ENCODE measurements at places on chromosomes 6 and 20.

DNA sequence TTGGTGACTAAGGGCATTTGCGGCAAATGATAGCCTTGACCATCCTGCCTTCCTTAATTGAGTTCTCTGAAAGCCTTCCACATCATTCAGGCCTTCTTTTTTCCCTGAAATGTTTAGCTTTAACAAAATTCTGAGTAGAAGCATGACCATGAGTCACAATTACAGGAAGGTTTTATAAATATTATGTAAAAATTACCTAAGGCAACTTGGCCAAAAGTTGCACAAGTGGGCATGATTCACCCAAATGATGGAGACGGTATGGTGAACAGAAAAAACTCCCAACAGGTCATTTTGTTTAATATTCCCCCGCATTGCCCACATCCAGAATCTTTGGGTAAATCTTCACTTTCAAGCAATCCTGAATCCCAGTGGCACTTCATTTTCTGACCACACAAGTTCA lies 37.0 kb downstream of the MC3R start:
- no peak for DNase-seq

DNA sequence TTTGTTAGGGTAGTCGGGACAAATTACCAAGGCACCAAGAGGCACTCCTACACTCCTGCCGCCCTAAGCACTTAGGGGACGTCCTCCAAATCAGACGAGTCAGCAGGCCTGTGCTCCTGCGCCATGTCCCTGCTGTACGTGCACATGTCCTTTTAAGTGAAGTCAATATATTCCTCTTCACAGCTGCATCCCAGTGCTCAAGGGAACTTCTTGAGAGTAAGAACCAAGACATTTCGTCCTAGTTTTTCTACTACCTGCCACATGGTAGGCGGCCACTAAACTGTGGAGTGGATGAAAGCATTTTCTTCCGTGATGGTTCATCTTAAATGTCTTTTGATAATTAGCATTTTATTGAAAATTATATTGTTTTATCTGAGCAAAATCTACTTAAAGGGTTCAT lies 100.7 kb downstream of the RPP40 start:
- no peak for DNase-seq

DNA sequence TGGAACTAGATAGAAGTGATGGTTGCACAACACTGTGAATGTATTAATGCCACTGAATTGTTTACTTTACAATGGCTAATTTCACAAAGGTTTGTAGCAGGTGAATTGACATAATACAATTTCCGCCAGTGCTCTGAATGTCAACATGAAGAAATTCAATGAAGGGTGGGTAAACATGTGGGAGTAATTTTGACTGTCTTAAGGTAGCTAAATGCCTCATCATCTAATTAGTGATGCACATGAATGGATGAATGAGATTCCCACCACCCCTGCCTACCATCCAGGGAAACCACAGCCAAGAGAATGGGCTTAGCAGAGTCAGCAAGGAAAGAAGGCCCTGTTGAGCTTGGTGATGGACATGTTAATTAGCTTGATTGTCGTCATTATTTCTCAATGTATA lies 275.3 kb downstream of the ALDH8A1 start:
- no peak for DNase-seq

GRCh38 chr20:62269871-62270270 lies 31.6 kb downstream of the OSBPL2 start:
- no peak for DNase-seq

- DNase-seq: no peak
Observed at GRCh38 chr6:150866991-150867501, 1.5 kb downstream of the MTHFD1L start.

- no peak for DNase-seq
Observed at GRCh38 chr6:71289039-71289801, 609 bp downstream of the OGFRL1 start.

- no peak for DNase-seq
Observed at GRCh38 chr6:43125119-43125518, 46.0 kb upstream of the SRF start.

DNA sequence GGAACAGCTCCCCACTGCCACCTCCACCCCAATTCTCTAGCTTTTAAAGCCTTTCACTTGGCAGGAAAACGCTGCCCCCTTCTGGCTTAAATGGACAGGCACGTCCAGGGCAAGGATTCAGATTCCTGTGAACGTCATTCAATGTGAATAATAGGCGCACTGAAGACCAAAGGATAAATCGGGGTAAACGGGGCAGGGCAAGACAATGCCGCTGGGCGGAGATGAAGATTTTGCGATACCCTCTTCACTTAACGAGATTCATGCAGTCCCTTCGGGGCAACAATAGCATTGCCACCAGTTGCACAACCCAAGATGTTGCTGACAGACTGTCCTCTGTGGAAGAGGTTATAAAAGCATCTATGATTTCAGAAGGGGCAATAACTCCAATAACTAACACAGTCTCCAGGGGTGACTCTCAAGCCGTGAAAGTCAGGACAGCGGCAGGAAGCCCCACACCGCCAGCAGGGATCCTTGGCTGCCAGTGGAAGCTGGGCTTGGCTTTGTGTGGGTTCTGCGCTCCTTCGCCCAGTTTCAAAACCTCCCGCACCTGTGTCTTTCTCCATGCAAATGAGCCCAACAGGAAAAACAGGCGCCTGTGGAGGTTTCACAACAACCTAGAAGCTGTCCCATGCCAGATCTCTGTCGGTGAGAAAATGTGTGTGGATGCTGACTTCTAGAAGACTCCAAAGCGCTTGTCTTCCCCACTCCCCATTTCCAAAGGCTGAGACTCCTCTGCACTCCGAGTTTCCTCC lies 291.8 kb downstream of the BMP7 start:
- DNase-seq: no peak

GRCh38 chr6:158475344-158476302 lies 84.3 kb upstream of the TMEM181 start:
- DNase-seq: peak; percentile 62

DNA sequence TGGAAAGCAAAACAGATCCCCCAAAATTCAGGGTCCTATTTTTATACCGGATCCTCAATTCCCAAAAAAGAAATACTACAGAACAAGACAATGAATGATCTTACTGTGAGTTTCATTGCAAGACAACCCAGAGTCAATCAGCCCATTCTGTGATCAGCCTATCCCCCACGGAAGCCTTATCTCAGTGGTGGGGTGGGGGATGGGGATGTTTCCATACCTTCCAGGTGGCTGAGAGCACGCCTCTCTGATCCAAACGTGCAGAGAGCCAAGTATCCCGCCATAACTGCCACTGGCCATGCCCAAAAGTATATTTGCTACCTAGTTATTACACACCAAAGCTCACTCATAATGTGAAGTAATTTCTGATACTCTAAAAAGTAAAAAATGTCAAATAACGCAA lies 15.1 kb downstream of the WFDC2 start:
- no peak for DNase-seq

Measured in GM12864 (cell line).